ENCODE measurements at places on chromosomes 13 and 19.

DNA sequence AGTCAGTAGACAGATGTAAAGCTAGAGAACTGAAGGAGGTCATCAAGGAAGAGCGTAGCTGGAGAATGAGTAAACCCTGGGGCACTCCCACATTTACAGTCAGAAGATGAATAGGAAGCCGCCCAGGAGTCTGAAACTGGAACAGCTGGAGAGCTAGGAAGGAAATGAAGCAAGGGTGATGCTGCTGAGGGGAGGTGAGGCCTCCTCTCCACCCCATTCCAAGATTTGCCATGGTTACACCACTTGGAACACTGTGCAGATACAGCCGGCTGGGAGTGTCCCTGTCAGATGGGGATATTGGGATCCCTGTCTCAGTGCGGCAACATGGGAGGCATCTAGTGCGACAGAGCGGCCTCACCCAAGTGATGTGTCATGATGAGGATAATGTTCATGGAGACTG, 51.8 kb upstream of the GPI start:
- DNase-seq = no peak

- DNase-seq = no peak
Measured at GRCh38 chr19:7540761-7541474, 5.4 kb downstream of the PNPLA6 start.

GRCh38 chr13:23588666-23589065, 18.5 kb downstream of the TNFRSF19 start:
- no peak for DNase-seq

- no peak for DNase-seq
Measured at GRCh38 chr13:28716511-28716910, 2.3 kb downstream of the SLC46A3 start.

- no peak for DNase-seq
Measured at GRCh38 chr19:623974-624373, 9.4 kb downstream of the POLRMT start.

GRCh38 chr19:14954071-14954655, 12.9 kb downstream of the OR7C2 start:
- DNase-seq = no peak

GRCh38 chr13:60148918-60149317, 14.8 kb downstream of the DIAPH3 start:
- no peak for DNase-seq

GRCh38 chr19:5030822-5031221, 61.9 kb downstream of the KDM4B start:
- DNase-seq = no peak

DNA sequence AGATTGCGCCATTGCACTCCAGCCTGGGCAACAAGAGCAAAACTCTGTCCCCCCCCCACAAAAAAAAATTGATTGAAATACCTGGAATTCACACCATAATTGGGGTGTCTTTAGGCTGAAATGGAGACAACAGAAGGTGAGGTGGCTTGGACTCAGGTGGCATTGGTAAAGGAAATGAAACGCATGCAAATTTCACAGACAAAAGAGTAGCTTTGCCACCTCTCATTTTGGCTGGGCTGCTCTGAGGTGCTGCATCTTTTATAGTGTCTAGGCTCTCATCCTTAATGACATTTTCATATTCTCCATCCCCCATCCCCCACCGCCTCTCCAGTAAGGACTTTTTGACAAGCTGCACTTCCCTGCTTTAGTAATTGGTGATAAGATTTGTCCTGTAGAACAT, 6.9 kb downstream of the UBE2L5 start:
- DNase-seq = no peak

DNA sequence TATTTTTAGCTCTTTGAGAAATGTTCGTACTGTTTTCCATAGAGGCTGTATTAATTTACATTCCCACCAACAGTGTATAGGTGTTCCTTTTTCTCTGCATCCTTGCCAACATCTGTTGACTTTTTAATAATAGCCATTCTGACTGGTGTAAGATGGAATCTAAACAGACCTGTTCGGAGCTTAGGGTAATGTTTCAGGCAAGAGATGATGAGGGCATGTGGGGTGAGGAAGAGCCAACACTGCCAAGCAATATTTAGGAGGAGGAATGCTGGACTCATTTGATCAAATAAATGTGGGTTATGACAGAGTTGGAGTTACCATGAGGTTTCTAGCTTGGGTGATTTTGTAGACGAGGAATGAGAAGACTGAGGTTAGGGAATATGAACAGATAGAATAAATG, 382.9 kb downstream of the KLF12 start:
- no peak for DNase-seq

DNA sequence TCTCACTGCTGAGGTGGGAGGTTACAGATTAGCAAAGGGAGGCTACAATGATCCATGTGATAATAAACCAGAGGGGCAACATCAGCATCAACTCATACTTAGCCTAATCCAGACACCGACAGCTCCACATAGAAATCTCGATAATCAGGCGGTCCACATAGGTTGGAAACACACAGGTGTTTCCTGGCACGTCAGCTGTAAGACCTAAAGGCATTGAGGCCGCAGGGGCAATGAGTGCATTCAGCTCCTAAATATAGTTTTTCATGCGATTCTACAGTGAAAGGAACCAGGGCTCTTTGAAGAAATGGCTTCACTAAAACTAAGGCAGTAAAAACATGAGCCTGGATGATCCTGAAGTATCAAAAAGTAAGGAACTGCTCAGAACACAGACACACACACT, 19.3 kb downstream of the PLPP2 start:
- no peak for DNase-seq

DNA sequence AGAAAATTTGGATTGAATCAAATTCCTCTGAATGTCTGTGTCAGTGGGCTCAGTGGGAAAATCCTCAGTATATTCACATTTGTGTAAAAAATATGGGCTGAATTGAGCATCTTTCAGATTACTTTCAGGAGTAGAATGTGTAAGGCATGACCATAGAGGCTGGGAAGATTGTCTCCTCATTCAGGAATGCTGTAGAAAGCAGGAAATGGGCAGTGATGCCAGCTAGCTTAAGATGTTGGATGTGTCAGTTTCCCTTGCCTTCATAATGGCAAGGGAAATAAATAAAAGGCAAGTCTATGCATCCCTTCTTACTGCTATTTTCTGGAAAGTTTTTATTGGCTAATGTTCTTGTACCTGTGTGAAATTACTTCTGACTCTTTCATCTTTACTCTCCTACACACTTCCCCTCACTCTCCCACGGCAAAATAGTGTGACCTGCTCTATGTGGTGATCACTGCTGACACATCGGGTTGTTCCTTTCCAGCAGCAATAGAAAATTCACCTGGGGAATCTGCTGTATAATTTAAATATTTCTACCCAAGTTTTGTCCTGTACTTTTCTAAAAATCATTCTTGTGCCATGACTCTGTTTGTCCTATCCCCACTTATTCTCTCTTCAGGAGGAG, 103.2 kb downstream of the LMO7 start:
- DNase-seq = no peak

GRCh38 chr19:16788479-16788878, 40.7 kb upstream of the SIN3B start:
- no peak for DNase-seq

GRCh38 chr13:18951412-18951811, 230.2 kb downstream of the TUBA3C start:
- no peak for DNase-seq

DNA sequence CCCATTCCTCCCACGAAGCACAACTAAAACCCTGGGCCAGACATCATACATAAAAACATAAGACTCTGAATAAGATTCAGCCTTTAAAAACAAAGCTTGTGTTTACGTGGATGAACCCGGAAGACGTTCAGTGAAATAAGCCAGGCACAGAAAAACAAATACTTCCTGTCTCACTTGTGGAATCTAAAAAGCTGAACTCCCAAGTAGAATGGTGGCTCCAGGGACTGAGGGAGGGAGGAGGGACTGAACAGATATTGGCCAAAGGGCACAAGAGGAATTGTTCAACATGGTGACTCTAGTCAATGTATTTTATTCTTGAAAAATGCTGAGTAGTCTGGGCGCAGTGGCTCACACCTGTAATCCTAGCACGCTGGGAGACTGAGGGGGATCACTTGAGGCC, 35.7 kb upstream of the TPM4 start:
- no peak for DNase-seq

- no peak for DNase-seq
Measured at GRCh38 chr19:3167533-3168272, 10.9 kb upstream of the S1PR4 start.

- DNase-seq = no peak
Measured at GRCh38 chr19:17803264-17803896, 8.4 kb downstream of the B3GNT3 start.

All from stimulated activated CD8-positive, alpha-beta memory T cell treated with anti-CD3 and anti-CD28 coated beads, Interleukin-15, amount 100 ng/mL, for 24 hours (primary cell).